ENCODE measurements at places on chromosomes 4 and X.

DNA sequence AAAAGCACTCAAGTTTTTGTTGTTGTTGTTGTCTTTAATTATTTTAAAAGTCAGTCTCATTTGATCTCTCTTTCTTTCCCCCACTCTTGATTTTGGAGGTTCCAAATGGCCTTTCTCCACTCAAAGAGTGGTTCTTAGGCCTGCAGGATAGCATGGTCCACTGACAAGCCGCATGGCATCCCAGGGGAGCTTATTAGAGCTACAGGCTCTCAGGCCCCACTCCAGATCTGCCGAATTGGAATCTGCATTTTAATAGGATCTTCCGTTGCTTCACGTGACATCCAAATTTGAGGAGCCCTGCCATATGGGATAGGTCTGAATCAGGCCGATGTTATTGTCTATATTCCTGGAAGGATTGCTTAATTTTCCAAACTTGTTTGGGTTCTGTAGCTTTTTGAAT is 72.1 kb downstream of the CPE start:
- DNase-seq = no peak
- H3K27ac ChIP-seq = no peak overlapping the region
- no peaks in the 10 kb centered on the region for H3K4me1 ChIP-seq
- H3K27me3 ChIP-seq = no peaks in the 10 kb centered on the region
- no peak overlapping the region for H3K4me3 ChIP-seq

GRCh38 chrX:124260845-124261244 is 71.6 kb upstream of the TEX13D start:
- no peak overlapping the region for H3K4me3 ChIP-seq
- DNase-seq = no peak
- peaks cover 3% of the 10 kb centered on the region for H3K4me1 ChIP-seq
- no peaks in the 10 kb centered on the region for H3K36me3 ChIP-seq
- no peaks in the 10 kb centered on the region for H3K27me3 ChIP-seq

DNA sequence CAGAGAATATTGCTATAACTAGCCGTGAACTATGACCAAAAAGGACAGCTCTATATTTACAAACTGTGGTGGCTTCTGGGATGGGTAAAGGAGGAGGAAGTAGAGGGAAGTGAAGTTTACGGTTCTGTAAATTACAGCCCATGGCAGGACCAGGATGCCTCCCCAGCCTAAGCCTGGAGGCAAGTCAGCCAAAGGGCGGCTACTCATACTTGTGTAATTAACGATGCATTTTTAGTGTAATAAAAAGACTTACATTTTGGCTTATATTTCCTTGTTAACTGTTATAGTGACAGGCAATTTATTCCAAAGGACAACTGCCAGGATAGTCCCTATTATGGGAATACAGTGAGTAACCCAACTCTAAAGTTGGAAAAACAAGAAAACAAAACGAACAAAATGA is 139.9 kb upstream of the OTUD4 start:
- H3K4me1 ChIP-seq = no peaks in the 10 kb centered on the region
- no peak overlapping the region for H3K27ac ChIP-seq
- DNase-seq = no peak
- no peaks in the 10 kb centered on the region for H3K36me3 ChIP-seq

- peaks cover 8% of the 10 kb centered on the region for H3K27me3 ChIP-seq
- H3K4me3 ChIP-seq = no peak overlapping the region
- H3K4me1 ChIP-seq = no peaks in the 10 kb centered on the region
These were observed 1.4 kb downstream of the PALLD start for GRCh38 chr4:168498251-168498650.

- H3K4me3 ChIP-seq = no peak overlapping the region
- no peak for DNase-seq
- no peaks in the 10 kb centered on the region for H3K27me3 ChIP-seq
- peaks cover 7% of the 10 kb centered on the region for H3K4me1 ChIP-seq
These were observed 93.1 kb downstream of the DOCK11 start for GRCh38 chrX:118588715-118589114.

DNA sequence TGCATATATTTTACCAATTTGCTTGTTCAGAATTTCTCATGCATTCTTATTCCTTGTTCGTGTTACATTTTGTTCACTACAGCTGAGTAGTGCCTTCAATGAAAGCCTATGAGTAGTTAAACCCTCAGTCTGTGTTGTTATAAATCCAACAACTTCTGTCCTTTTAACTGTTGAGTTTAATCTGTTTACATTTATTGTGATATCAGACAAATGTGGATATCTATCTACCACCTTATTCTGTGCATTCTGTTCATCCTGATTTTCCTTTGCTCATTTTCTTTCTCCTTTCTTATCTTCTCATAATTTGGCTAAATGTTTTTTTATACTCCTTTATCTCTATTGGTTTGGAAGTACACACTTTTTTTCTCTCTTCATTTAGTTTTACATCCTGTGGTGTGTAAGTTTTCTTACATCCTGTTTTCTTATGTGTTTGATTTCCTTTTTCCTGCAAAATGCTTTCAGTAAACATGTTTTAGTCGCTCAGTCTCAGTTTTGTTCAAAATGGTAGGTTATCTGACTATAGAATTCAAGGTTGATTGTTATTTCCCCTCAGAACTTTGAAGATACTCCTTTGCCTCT is 54.2 kb downstream of the CASP6 start:
- DNase-seq = no peak
- peak overlapping the region; percentile 10 for H3K4me3 ChIP-seq
- H3K27me3 ChIP-seq = no peaks in the 10 kb centered on the region
- H3K36me3 ChIP-seq = peaks cover 13% of the 10 kb centered on the region

DNA sequence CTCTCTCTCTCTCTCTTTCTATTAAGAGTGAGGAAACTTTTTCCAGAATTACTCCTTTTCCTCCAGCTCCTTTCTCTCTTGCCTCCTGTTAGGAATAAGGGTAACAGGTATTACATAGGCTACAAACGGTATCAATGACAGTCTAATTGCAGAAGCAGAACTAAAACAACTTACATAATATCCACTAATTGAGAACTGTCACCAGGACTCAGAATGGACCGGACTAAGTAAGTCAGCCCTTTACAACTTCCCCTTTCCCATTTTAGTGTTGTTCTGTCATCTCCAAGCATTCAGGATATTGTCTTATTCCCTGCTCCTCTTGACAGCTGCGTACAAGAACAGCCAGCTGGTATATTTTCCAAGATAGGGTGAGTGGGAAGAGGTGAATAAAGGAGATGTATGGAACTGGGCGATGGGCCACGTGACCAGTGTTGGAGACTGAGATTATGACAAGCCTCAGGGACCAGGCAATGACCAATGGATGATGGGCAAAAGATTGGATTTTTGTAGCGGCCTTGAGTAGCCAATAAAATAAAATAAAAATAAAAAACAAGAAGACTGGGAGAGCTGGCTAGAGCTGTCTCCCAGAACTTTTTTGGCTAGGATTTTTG is 2.3 kb upstream of the FNIP2 start:
- H3K4me1 ChIP-seq = peaks cover 5% of the 10 kb centered on the region
- H3K36me3 ChIP-seq = no peaks in the 10 kb centered on the region
- DNase-seq = no peak
- peaks cover 71% of the 10 kb centered on the region for H3K27me3 ChIP-seq

DNA sequence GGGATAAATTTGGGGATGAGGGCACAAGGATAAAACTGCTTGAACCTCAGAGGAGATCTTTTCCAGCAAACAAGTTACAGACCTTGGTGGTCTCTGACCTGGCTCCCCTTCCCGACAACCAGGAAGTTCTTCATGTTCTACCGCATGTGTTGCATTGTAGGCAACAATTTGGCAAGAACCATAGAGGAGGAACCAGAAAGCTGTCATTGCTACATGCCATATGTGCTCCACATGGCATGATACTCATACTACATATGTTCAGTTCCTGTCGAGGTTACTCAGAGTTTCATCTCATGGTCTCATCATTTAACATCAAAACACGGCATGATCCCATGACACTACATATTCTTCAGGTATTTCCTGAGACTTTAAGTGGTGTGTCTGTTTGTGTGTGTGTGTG is 235.9 kb downstream of the OR13H1 start:
- no peak for DNase-seq
- no peaks in the 10 kb centered on the region for H3K27me3 ChIP-seq
- no peak overlapping the region for H3K4me3 ChIP-seq
- H3K36me3 ChIP-seq = peaks cover 14% of the 10 kb centered on the region

DNA sequence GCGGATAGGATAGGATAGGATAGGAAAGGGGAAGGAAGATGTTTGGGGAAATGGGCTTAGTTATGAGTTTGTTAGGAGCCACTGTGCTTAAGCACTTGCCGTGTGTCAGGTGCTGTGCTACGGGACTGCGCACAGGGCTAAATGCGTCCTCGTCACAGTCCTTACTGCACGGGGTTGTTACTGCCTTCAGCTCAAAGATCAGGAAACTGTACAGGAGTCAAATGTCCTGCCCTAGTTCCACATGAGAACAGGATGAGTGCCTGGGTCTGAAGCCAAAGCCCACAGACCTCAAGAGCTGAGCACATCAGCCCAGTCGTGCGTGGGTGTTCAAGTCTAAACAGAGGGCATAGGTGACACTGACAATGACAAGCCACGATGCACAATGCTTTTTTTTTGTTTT is 15.0 kb downstream of the ACSL1 start:
- H3K4me3 ChIP-seq = no peak overlapping the region
- H3K27me3 ChIP-seq = no peaks in the 10 kb centered on the region
- H3K27ac ChIP-seq = no peak overlapping the region
- DNase-seq = no peak
- H3K36me3 ChIP-seq = peaks cover 58% of the 10 kb centered on the region
- H3K4me1 ChIP-seq = peaks cover 66% of the 10 kb centered on the region

DNA sequence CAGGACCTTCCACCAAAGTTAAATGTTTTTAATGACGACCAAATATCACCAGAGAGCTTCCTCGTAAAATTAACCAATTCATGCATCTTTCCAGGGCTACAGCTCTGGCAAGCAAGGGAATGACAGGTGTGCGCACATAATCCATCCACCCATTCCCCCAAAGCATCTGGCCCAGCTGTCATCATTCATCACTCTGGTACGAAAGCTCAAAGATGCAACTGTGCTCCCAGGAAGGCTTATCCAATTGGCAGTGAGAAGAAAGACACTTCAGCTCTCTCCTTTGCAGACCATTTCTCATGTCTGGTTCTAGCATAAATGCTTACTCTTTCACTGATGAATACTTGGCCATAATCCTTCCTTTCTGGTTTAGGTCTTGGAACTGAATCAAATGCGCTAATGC is 139.2 kb downstream of the NSUN7 start:
- peaks cover 5% of the 10 kb centered on the region for H3K27me3 ChIP-seq
- H3K36me3 ChIP-seq = no peaks in the 10 kb centered on the region
- H3K27ac ChIP-seq = no peak overlapping the region
- no peak for DNase-seq

DNA sequence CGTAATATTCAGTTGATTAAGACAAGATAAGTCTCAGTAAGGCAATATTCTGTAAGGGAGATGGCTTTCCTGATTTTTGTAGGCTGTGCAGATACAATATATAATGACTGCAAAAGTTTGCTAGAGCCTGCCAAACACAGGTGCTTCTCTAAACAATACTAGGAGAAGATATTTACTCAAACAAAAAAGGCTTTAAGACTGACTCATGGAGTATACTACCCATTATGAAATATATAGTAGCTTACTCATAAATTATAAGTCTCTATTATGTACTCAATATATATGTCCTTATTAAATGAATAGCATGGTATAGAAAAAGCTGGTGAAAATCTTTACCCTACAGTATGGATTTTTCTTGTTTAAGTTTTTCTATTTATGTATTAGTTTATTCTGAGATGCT is 93.2 kb upstream of the IL15 start:
- H3K36me3 ChIP-seq = no peaks in the 10 kb centered on the region
- no peak overlapping the region for H3K4me3 ChIP-seq
- no peak for DNase-seq
- H3K4me1 ChIP-seq = no peaks in the 10 kb centered on the region

DNA sequence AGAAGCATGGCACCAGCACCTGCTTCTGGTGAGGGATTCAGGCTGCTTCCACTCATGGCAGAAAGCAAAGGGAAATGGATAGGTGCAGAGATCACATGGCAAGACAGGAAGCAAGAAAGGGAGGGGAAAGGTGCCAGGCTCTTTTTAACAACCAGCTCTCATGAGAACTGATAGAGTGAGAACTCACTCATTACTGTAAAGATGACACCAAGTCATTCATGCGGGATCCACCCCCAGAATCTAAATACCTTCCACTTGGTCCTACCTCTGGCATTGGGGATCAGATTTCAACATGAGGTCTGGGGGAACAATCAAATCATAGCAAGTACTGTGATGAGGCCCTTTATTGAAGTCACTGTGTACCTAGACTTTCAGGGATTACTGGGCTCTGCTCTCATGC is 72.0 kb upstream of the PRDM5 start:
- no peaks in the 10 kb centered on the region for H3K27me3 ChIP-seq
- H3K4me1 ChIP-seq = no peaks in the 10 kb centered on the region
- no peak overlapping the region for H3K4me3 ChIP-seq
- H3K27ac ChIP-seq = no peak overlapping the region

- no peaks in the 10 kb centered on the region for H3K4me1 ChIP-seq
- DNase-seq = no peak
These were observed 147.4 kb downstream of the CDS1 start for GRCh38 chr4:84730375-84730774.

- H3K4me1 ChIP-seq = peaks cover 11% of the 10 kb centered on the region
- H3K27me3 ChIP-seq = no peaks in the 10 kb centered on the region
- H3K36me3 ChIP-seq = peaks cover 26% of the 10 kb centered on the region
- H3K27ac ChIP-seq = no peak overlapping the region
These were observed 7.2 kb upstream of the PRDM8 start for GRCh38 chr4:80189956-80190677.

All from stimulated activated naive B cell treated with anti-CD40 and anti-IgM and Interleukin-4, amounts not matched to agents 10 μg/mL and 1 μg/mL and 100 μg/mL, for 72 hours (primary cell).